Breast epithelium (tissue), 4 donors: ENCODE measurements at places on chromosomes 1 and 21. TPM values are rescaled to one million over a fixed set of nuclear protein-coding genes. Genes with fewer than 3 reads are reported as not detected.

The OR2W3 gene
- total RNA-seq, result not detected

The KISS1 gene
- total RNA-seq, result not detected

The C1QC gene
- 76.4 TPM for total RNA-seq

The FAM110D gene
- total RNA-seq, result 3.4 TPM

The S1PR1 gene
- 64.6 TPM for total RNA-seq

The RCC2 gene
- 39.0 TPM for total RNA-seq

The NR1I3 gene
- not detected for total RNA-seq

The LRRC38 gene
- 0.15 TPM for total RNA-seq

The DNAJC28 gene
- 2.0 TPM for total RNA-seq

The LPAR3 gene
- not detected for total RNA-seq

The CYP4X1 gene
- total RNA-seq, result 46.8 TPM

The SCNM1 gene
- 23.8 TPM for total RNA-seq

The CYP4A11 gene
- 4.6 TPM for total RNA-seq

The ACAP3 gene
- 19.7 TPM for total RNA-seq

The COL8A2 gene
- 20.6 TPM for total RNA-seq

The CASQ1 gene
- 0.59 TPM for total RNA-seq

The CCDC27 gene
- not detected for total RNA-seq

The MAGI3 gene
- total RNA-seq, result 14.9 TPM

The MYBPH gene
- total RNA-seq, result 0.66 TPM

The CACNA1S gene
- not detected for total RNA-seq

The TAL1 gene
- total RNA-seq, result 6.2 TPM

The ADGRB2 gene
- 1.3 TPM for total RNA-seq

The RSPH1 gene
- 0.88 TPM for total RNA-seq

DNA sequence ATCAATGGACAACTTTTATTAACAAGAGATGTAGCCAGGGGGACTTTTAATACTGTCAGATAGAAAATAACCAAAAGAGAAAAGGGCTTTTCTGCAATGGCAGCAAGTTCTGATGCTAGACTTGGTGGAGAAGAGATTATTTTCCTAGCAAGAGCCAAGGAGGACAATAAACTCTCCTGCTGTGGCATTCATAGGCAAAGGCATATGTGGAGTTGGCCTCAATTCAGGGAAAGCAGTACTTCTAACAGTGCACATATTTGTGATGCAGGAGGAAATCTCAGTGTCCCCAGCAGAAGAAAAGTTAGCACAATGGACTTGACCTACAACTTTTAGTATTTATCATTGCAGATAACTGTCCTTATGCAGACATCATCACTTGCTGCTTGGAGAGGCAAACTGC is 75.1 kb upstream of the GRIK1 start:
- H3K36me3 ChIP-seq, result no peaks in the 10 kb centered on the region
- DNase-seq, result no peak
- H3K4me1 ChIP-seq, result no peaks in the 10 kb centered on the region
- no peak overlapping the region for H3K27ac ChIP-seq
- no peak overlapping the region for H3K4me3 ChIP-seq

- no peak for DNase-seq
- H3K36me3 ChIP-seq, result no peaks in the 10 kb centered on the region
- no peaks in the 10 kb centered on the region for H3K4me1 ChIP-seq
- no peak overlapping the region for H3K4me3 ChIP-seq
- H3K27ac ChIP-seq, result no peak overlapping the region
Measured at GRCh38 chr1:27755865-27756264, 17.2 kb upstream of the STX12 start.

DNA sequence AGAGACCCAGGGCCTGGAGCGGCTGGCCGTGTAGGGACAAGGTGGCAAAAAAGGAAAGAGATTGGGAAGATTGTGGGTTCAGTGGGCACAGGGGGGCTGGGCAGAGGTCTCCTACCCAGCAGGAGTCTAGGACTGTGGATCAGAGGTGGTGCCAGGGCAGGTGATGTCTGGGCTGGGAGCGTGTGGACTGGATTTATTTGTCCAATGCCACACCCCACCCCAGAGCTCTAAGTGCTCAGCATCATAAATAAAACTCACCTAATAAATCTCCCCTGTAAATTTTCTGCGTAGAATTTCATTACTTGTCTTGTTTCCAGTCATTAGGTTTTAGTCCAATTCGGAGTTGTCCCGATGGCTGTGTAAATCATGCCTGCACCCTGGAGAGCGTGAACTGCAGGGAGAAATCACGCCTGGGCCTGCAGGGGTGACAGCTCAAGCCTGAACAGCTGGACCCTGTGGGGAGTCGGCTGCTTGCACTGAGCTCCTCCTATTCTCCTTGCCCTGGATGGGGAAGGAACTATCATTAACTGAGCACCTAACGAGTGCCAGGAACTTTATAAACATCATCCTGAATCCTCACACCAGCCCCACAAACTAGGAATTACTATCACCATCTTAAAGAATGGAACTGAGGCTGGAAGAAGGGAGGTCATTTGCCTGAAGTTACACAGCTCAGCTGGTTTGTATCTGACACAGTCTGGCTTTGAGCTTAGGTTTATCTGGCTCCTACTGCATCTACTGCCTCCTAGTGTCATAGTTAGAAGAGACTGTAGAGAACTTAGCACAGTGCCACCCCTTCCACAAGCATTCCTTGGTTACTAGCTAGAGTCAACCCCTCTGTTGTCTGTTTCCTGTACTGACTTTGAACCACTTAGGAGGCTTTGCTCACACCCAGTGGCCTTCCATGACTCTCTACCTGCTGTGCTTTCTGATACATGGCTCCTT is 25.0 kb upstream of the POU3F1 start:
- no peak for DNase-seq
- H3K36me3 ChIP-seq, result no peaks in the 10 kb centered on the region
- H3K27ac ChIP-seq, result no peak overlapping the region
- no peaks in the 10 kb centered on the region for H3K27me3 ChIP-seq
- H3K4me1 ChIP-seq, result no peaks in the 10 kb centered on the region

DNA sequence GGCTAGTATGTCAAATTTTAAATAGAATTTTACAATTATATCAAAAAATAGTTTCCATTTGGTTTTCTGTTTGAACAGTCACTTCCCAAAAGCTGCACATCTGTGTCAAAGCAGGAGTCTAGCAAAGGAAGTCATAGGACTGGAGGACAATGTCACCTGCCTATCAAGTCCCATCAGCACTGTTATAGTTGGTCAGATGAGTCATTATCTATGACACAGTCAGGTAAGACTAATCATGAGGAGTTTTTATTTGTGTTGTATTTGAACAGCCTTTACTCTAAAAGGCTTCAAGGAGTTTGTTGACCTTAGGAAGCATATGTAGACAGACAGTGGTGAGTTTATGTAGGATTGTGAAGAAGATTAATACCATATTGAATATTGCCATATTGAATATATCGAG is 74.2 kb upstream of the QSOX1 start:
- H3K27me3 ChIP-seq, result no peaks in the 10 kb centered on the region
- no peak overlapping the region for H3K27ac ChIP-seq
- H3K4me3 ChIP-seq, result no peak overlapping the region
- H3K36me3 ChIP-seq, result no peaks in the 10 kb centered on the region
- no peaks in the 10 kb centered on the region for H3K4me1 ChIP-seq

GRCh38 chr1:6084781-6085495 is 39.2 kb downstream of the KCNAB2 start:
- DNase-seq, result no peak
- no peaks in the 10 kb centered on the region for H3K27me3 ChIP-seq
- no peak overlapping the region for H3K27ac ChIP-seq
- H3K36me3 ChIP-seq, result no peaks in the 10 kb centered on the region

- DNase-seq, result no peak
- no peaks in the 10 kb centered on the region for H3K36me3 ChIP-seq
- H3K4me3 ChIP-seq, result peak overlapping the region; percentile 41
- H3K4me1 ChIP-seq, result no peaks in the 10 kb centered on the region
- H3K27ac ChIP-seq, result peak overlapping the region; percentile 32
Measured at GRCh38 chr1:212916481-212917133, 33.7 kb upstream of the VASH2 start.

GRCh38 chr1:89261926-89262515 is 10.6 kb downstream of the GBP5 start:
- H3K27me3 ChIP-seq, result no peaks in the 10 kb centered on the region
- H3K4me1 ChIP-seq, result no peaks in the 10 kb centered on the region
- H3K27ac ChIP-seq, result peak overlapping the region; percentile 33
- peak overlapping the region; percentile 52 for H3K4me3 ChIP-seq
- no peak for DNase-seq

GRCh38 chr1:223551610-223552009 is 113.9 kb downstream of the CAPN8 start:
- H3K4me3 ChIP-seq, result no peak overlapping the region
- H3K4me1 ChIP-seq, result no peaks in the 10 kb centered on the region
- DNase-seq, result no peak
- no peak overlapping the region for H3K27ac ChIP-seq

DNA sequence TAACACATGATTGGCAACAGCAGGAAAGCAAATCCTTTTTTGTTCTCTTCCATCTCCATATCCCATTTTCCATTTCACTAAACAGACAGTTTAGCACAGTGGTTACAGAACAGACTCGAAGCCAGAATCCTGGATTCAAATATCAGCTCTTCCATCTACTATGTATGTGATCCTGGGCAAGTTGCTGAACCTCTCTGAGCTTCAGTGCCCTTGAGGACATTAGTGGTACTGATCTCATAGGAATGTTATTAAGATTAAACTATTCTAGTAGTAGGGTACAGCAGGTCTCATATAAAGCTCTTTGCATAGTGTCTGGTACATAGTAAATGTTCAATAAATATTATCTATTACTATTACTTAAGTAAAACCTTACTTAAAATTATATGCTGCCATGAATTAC is 13.8 kb upstream of the HHIPL2 start:
- no peak overlapping the region for H3K4me3 ChIP-seq
- H3K4me1 ChIP-seq, result no peaks in the 10 kb centered on the region
- H3K27ac ChIP-seq, result no peak overlapping the region
- DNase-seq, result no peak

- H3K27me3 ChIP-seq, result no peaks in the 10 kb centered on the region
- H3K36me3 ChIP-seq, result no peaks in the 10 kb centered on the region
- no peak for DNase-seq
- no peaks in the 10 kb centered on the region for H3K4me1 ChIP-seq
Measured at GRCh38 chr1:94562519-94563260, 21.1 kb upstream of the F3 start.

- no peaks in the 10 kb centered on the region for H3K27me3 ChIP-seq
- no peaks in the 10 kb centered on the region for H3K4me1 ChIP-seq
- no peaks in the 10 kb centered on the region for H3K36me3 ChIP-seq
- peak overlapping the region; percentile 73 for H3K27ac ChIP-seq
Measured at GRCh38 chr1:231924180-231924579, 297.6 kb downstream of the DISC1 start.

GRCh38 chr1:170470121-170470520 is 61.8 kb upstream of the GORAB start:
- DNase-seq, result no peak
- H3K27ac ChIP-seq, result no peak overlapping the region
- H3K4me3 ChIP-seq, result no peak overlapping the region
- H3K27me3 ChIP-seq, result no peaks in the 10 kb centered on the region
- H3K36me3 ChIP-seq, result no peaks in the 10 kb centered on the region
- no peaks in the 10 kb centered on the region for H3K4me1 ChIP-seq

GRCh38 chr1:2554621-2555387 is 1.4 kb upstream of the TNFRSF14 start:
- DNase-seq, result no peak
- H3K4me1 ChIP-seq, result peaks cover 15% of the 10 kb centered on the region
- H3K27ac ChIP-seq, result peak overlapping the region; percentile 95
- H3K36me3 ChIP-seq, result no peaks in the 10 kb centered on the region

- no peak overlapping the region for H3K4me3 ChIP-seq
- DNase-seq, result no peak
- no peaks in the 10 kb centered on the region for H3K4me1 ChIP-seq
- H3K27ac ChIP-seq, result peak overlapping the region; percentile 53
- H3K36me3 ChIP-seq, result no peaks in the 10 kb centered on the region
Measured at GRCh38 chr1:209382231-209383100, 201.0 kb upstream of the CAMK1G start.

DNA sequence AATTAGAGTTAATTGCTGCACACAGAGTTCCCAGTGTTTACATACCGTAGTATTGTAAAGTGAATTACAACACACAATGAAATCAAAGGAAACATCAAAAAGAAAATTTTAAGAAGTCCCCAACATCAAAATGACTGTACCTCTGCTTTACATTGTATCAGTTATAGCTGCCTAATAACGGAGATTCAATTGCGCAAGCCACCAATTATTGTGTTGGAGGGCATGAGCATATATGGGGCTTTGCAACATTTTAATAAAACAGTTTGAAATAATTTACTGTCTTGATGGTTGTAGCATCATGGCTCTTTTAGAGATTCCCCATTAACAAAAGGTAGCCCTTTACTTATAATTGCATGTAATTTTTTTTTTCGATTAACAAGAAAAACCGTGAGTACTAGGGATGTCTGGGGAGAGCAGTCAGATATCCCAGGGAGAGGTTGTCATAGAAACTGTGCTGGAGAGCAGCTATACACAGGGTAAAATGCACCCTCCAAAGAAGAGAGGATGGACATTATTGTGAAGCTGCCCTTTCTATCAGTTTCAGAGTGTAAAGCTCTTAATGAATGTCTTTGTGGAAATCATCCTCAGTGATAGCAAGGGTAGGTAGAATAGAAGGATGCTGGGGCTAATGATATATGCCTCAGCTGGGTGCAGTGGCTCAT is 55.9 kb upstream of the BTG3 start:
- no peak for DNase-seq
- H3K27me3 ChIP-seq, result no peaks in the 10 kb centered on the region
- H3K4me3 ChIP-seq, result no peak overlapping the region
- no peak overlapping the region for H3K27ac ChIP-seq
- no peaks in the 10 kb centered on the region for H3K36me3 ChIP-seq

GRCh38 chr1:171798765-171799164 is 17.3 kb downstream of the METTL13 start:
- no peaks in the 10 kb centered on the region for H3K27me3 ChIP-seq
- H3K4me3 ChIP-seq, result no peak overlapping the region
- H3K36me3 ChIP-seq, result no peaks in the 10 kb centered on the region
- no peak overlapping the region for H3K27ac ChIP-seq
- H3K4me1 ChIP-seq, result no peaks in the 10 kb centered on the region
- DNase-seq, result no peak

- DNase-seq, result no peak
- no peaks in the 10 kb centered on the region for H3K36me3 ChIP-seq
- H3K4me3 ChIP-seq, result no peak overlapping the region
- H3K27ac ChIP-seq, result no peak overlapping the region
- no peaks in the 10 kb centered on the region for H3K4me1 ChIP-seq
Measured at GRCh38 chr1:224783006-224783651, 146.3 kb upstream of the DNAH14 start.

DNA sequence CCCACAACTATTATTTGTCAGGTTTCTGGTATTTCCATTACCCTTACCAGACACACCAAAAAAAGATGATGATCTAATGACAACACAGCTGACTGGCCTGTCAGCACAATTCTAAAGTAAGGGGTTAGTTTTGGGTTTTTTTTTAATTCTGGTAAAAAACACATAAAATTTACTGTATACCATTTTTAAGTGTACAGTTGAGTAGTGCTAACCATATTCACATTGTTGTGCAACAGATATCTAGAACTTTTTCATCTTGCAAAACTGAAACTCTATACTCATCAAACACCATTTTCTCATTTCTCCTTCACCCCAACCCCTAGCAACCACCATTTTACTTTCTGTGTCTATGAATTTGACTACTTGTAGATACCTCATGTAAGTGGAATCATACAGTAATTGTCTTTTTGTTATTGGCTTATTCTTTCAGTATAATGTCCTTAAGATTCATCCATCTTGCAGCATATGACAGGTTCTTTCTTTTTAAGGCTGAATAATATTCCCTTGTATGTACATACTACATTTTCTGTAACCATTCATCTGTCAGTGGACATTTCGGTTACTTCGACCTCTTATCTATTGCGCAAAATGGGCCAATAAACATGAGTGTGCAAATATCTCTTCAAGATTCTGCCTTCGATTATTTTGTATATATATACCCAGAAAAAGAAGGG is 29.8 kb downstream of the ARNT start:
- H3K36me3 ChIP-seq, result no peaks in the 10 kb centered on the region
- H3K4me3 ChIP-seq, result no peak overlapping the region
- no peak overlapping the region for H3K27ac ChIP-seq
- DNase-seq, result no peak
